Esophagus muscularis mucosa (tissue), 4 donors: ENCODE measurements at places on chromosomes 13 and 19. TPM values are rescaled to one million over a fixed set of nuclear protein-coding genes. Genes with fewer than 3 reads are reported as not detected.

The CEACAM16 gene
- not detected for total RNA-seq

The KCTD4 gene
- not detected for total RNA-seq

GRCh38 chr19:49409441-49410029, 13.7 kb downstream of the PTH2 start:
- H3K36me3 ChIP-seq: no peaks in the 10 kb centered on the region
- H3K4me3 ChIP-seq: no peak overlapping the region
- peaks cover 44% of the 10 kb centered on the region for H3K27me3 ChIP-seq
- DNase-seq: no peak
- H3K27ac ChIP-seq: no peak overlapping the region

- H3K27ac ChIP-seq: no peak overlapping the region
- H3K36me3 ChIP-seq: no peaks in the 10 kb centered on the region
- H3K27me3 ChIP-seq: no peaks in the 10 kb centered on the region
- H3K4me1 ChIP-seq: peaks cover 47% of the 10 kb centered on the region
These were observed 193.4 kb downstream of the RGCC start for GRCh38 chr13:41650706-41651105.

- H3K4me3 ChIP-seq: no peak overlapping the region
- H3K36me3 ChIP-seq: no peaks in the 10 kb centered on the region
- H3K27me3 ChIP-seq: peaks cover 13% of the 10 kb centered on the region
- peaks cover 3% of the 10 kb centered on the region for H3K4me1 ChIP-seq
- no peak for DNase-seq
These were observed 12.4 kb upstream of the GJA3 start for GRCh38 chr13:20173116-20173746.

- peak overlapping the region; percentile 89 for H3K27ac ChIP-seq
- peak overlapping the region; percentile 69 for H3K4me3 ChIP-seq
- H3K27me3 ChIP-seq: no peaks in the 10 kb centered on the region
- H3K4me1 ChIP-seq: peaks cover 20% of the 10 kb centered on the region
These were observed 763 bp downstream of the POLD1 start for GRCh38 chr19:50384685-50385535.

- H3K4me1 ChIP-seq: peaks cover 22% of the 10 kb centered on the region
- no peak overlapping the region for H3K27ac ChIP-seq
- H3K4me3 ChIP-seq: no peak overlapping the region
- H3K27me3 ChIP-seq: peaks cover 10% of the 10 kb centered on the region
- no peaks in the 10 kb centered on the region for H3K36me3 ChIP-seq
These were observed 8.0 kb downstream of the CCDC194 start for GRCh38 chr19:17385878-17386611.

DNA sequence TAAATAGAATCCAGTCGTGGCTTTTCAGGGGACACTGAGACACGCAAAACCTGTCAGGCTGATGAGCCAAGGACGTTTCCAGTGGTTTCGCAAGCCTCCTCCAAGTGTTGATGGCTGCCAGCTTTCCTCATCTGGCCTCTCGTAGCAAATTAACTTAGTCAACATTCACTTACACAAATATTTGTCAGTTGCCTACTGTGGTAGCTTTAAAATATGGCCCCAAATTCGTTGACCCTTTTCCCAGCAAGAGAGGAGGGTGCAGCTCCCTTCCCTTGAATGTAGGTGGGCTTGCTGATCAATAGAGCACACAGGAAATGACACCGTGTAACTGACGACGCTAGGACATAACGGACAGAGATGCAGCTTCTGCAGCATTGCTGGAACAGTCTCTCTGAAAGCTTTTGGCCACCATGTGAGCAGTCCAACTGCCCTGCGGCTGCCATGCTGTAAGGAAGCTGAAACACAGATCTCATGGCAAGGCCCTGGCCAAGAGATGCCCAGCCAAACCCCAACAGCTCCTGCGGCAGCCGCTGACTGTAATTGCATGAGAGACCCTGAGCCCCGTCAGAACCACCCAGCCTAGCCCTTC, 5.5 kb upstream of the RANBP3 start:
- H3K27me3 ChIP-seq: no peaks in the 10 kb centered on the region
- no peak overlapping the region for H3K27ac ChIP-seq
- no peak overlapping the region for H3K4me3 ChIP-seq
- H3K36me3 ChIP-seq: no peaks in the 10 kb centered on the region
- H3K4me1 ChIP-seq: peaks cover 35% of the 10 kb centered on the region
- DNase-seq: no peak

GRCh38 chr13:48404952-48405351, 8.0 kb downstream of the LPAR6 start:
- no peak overlapping the region for H3K4me3 ChIP-seq
- H3K27ac ChIP-seq: peak overlapping the region; percentile 53
- no peaks in the 10 kb centered on the region for H3K36me3 ChIP-seq
- no peak for DNase-seq

GRCh38 chr19:45153339-45154063, 7.3 kb downstream of the NKPD1 start:
- H3K4me1 ChIP-seq: peaks cover 27% of the 10 kb centered on the region
- peaks cover 79% of the 10 kb centered on the region for H3K27me3 ChIP-seq
- H3K36me3 ChIP-seq: peaks cover 2% of the 10 kb centered on the region
- H3K4me3 ChIP-seq: peak overlapping the region; percentile 32
- DNase-seq: no peak
